ENCODE measurements at places on chromosomes 2 and 18. TPM values are rescaled to one million over a fixed set of nuclear protein-coding genes. Genes with fewer than 3 reads are reported as not detected.

DNA sequence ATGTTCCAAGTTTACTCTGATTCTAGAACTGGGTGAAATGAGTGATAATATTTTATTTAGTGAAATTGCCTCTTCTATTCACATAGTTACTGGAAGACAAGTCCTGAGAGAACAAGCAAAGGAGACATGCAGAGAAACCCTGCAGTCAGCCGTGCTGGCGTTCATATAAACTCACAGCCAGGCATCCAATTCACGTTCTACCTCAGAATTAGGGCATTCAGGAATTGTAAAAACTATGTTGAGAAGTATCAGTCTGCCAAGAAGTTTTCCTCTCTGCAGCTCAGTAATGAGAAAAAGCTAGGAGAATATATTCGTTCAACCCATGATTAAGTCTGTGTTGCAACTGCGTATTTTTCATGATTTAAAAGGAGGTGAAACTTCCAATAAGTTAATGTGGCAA, 156.2 kb upstream of the DSEL start:
- DNase-seq = no peak
- H3K27me3 ChIP-seq = no peaks in the 10 kb centered on the region
- H3K36me3 ChIP-seq = no peaks in the 10 kb centered on the region
- H3K4me3 ChIP-seq = no peak overlapping the region
- peaks cover 6% of the 10 kb centered on the region for H3K4me1 ChIP-seq

- H3K27me3 ChIP-seq = no peaks in the 10 kb centered on the region
- H3K36me3 ChIP-seq = no peaks in the 10 kb centered on the region
- peaks cover 50% of the 10 kb centered on the region for H3K4me1 ChIP-seq
- DNase-seq = no peak
Measured at GRCh38 chr2:191245869-191246531, 796 bp downstream of the MYO1B start.

GRCh38 chr2:235045336-235045972, 93.6 kb downstream of the SH3BP4 start:
- peaks cover 13% of the 10 kb centered on the region for H3K36me3 ChIP-seq
- no peak for DNase-seq
- no peak overlapping the region for H3K4me3 ChIP-seq

GRCh38 chr2:2291500-2292260, 39.4 kb downstream of the MYT1L start:
- no peak overlapping the region for H3K4me3 ChIP-seq
- no peak for DNase-seq
- H3K27ac ChIP-seq = no peak overlapping the region

- H3K36me3 ChIP-seq = no peaks in the 10 kb centered on the region
- no peaks in the 10 kb centered on the region for H3K4me1 ChIP-seq
- H3K27ac ChIP-seq = no peak overlapping the region
- H3K27me3 ChIP-seq = no peaks in the 10 kb centered on the region
- DNase-seq = no peak
Measured at GRCh38 chr18:55763298-55763697, 175.3 kb upstream of the TCF4 start.

- H3K27ac ChIP-seq = no peak overlapping the region
- no peak overlapping the region for H3K4me3 ChIP-seq
- DNase-seq = no peak
- H3K36me3 ChIP-seq = no peaks in the 10 kb centered on the region
Measured at GRCh38 chr2:85427300-85427835, 8.9 kb downstream of the SH2D6 start.

DNA sequence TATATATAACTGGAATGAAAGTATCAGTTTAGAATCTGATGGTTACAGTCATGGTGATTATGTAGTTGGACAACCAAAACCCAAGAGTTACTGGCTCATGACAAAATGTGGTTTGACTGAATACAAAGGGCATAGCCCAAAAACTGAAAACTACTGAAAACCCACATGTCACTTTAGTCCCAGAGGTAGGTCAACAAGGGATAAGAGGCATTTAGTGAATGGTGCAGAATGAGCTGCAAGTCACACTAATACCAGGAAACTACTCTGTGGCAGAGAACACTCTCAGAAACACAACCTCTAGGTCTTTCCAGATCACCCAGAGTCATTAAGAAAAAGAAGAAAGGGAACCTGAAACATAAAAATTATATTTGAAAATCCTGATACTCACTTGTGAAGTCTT, 154.5 kb downstream of the AGPS start:
- no peaks in the 10 kb centered on the region for H3K36me3 ChIP-seq
- DNase-seq = no peak
- no peak overlapping the region for H3K4me3 ChIP-seq
- no peak overlapping the region for H3K27ac ChIP-seq
- peaks cover 4% of the 10 kb centered on the region for H3K4me1 ChIP-seq

DNA sequence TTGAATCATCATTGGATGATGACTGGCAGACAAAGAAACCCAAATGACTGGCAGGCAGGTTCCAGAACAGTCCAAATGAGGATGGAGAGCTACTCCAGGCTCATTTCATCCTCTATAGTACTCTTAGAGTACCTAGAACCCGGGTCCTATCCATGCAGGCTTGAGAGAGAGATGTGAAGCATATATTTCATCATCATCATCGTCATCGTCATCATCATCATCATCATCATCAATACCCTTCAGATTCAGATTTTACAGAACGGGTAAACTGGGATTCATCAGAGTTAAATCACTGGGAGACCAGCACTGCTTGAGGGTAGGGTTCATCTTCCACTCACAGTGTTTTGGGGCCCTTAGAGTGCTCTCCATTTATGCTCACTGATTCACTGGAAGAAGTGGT, 52.3 kb downstream of the PAX8 start:
- no peak overlapping the region for H3K27ac ChIP-seq
- H3K27me3 ChIP-seq = no peaks in the 10 kb centered on the region
- no peak overlapping the region for H3K4me3 ChIP-seq
- no peak for DNase-seq

DNA sequence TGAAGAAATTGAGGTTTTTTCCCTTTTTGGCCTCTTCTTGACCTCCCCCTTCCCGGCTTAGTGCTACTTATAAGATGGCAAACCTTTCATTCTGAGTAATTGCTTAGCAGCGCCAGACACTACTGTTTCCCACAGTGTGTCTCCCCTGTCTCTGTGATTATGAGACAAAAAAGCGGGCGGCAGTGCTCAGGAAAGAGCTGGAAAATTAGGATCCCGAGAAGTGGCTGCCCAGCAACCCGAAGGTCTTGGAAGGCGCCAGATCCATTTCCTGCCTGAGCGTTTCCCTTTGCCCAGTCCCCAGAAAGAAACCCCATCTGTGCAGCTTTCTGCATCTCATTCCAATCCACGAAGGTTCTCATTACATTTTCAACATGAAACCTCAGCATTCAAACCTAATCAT, 191.9 kb upstream of the APCDD1 start:
- H3K4me3 ChIP-seq = no peak overlapping the region
- H3K36me3 ChIP-seq = no peaks in the 10 kb centered on the region
- no peak overlapping the region for H3K27ac ChIP-seq
- DNase-seq = no peak

- H3K36me3 ChIP-seq = no peaks in the 10 kb centered on the region
- DNase-seq = no peak
Measured at GRCh38 chr18:43846299-43846698, 569.0 kb upstream of the SYT4 start.

GRCh38 chr2:194319222-194319992, 1337.6 kb upstream of the SLC39A10 start:
- H3K36me3 ChIP-seq = no peaks in the 10 kb centered on the region
- H3K27me3 ChIP-seq = no peaks in the 10 kb centered on the region
- no peak overlapping the region for H3K27ac ChIP-seq
- H3K4me1 ChIP-seq = no peaks in the 10 kb centered on the region

Gene TUBB8B
- not detected for total RNA-seq

Gene NBEAL1
- 99.2 TPM for total RNA-seq

Gene CNOT11
- total RNA-seq = 27.8 TPM

Gene EGR4
- not detected for total RNA-seq

Gene ATP6V1B1
- 4.4 TPM for total RNA-seq

Gene SEPTIN2
- total RNA-seq = 289 TPM

Gene EPB41L3
- total RNA-seq = 37.4 TPM

Gene KIF1A
- 0.92 TPM for total RNA-seq

Gene SGPP2
- total RNA-seq = 0.28 TPM

Gene FRZB
- total RNA-seq = 203 TPM

Measured in thoracic aorta (tissue), 2 donors.